ENCODE measurements at places on chromosomes 2 and 18.

DNA sequence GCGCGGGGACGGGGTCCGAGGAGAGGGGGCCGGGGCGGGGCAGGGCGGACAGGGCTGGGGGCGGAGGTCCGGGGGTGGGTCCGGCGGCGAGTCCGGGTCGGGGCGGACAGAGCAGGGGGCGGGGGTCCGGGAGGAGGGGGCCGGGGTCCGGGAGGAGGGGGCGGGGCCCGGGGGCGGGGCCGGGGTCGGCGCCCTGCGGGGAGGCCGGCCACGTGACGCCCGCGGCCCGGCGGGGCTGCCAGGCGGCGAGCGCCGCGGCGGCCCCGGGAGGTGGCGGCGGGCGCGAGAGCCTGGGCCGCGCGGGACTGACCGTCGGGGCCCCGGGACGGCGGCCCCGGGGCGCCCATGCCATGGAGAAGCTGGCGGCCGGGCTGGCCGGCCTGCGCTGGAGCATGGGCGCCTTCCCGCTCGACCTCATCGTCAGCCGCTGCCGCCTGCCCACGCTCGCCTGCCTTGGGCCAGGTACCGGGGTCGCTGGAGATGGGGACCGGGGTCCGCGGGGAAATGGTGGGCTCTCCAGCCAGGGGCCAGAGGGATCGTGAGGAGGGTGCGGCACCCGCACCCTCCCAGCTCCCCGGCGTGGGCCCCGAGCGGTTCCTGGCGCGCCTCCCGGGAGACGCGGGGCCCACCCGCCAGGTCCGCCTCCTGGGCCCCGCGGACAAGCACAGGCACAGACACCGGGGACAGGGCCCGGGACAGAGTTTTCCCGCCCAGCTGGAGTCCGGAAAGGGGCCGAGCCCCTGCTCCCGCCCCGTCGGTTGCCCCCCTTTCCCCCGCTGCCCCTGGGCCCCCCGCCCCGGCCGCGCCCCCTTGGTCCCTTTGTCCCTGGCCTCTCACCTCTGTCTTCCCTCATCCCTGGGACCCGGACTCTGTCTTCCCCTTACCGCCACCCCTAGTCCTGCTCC, at the start of gene GAREM2:
GAREM2 (plus strand) TSS at position 218 of the 905 bp plus-strand sequence; CDS start at position 351, 133 bp downstream.
- no peak for DNase-seq

GRCh38 chr2:101577173-101577572, 102.3 kb upstream of the RFX8 start:
- no peak for DNase-seq

GRCh38 chr2:130372833-130373807, 17.3 kb downstream of the PTPN18 start:
- DNase-seq: no peak

GRCh38 chr2:202261531-202261930, 4.0 kb upstream of the NOP58 start:
- DNase-seq: no peak

DNA sequence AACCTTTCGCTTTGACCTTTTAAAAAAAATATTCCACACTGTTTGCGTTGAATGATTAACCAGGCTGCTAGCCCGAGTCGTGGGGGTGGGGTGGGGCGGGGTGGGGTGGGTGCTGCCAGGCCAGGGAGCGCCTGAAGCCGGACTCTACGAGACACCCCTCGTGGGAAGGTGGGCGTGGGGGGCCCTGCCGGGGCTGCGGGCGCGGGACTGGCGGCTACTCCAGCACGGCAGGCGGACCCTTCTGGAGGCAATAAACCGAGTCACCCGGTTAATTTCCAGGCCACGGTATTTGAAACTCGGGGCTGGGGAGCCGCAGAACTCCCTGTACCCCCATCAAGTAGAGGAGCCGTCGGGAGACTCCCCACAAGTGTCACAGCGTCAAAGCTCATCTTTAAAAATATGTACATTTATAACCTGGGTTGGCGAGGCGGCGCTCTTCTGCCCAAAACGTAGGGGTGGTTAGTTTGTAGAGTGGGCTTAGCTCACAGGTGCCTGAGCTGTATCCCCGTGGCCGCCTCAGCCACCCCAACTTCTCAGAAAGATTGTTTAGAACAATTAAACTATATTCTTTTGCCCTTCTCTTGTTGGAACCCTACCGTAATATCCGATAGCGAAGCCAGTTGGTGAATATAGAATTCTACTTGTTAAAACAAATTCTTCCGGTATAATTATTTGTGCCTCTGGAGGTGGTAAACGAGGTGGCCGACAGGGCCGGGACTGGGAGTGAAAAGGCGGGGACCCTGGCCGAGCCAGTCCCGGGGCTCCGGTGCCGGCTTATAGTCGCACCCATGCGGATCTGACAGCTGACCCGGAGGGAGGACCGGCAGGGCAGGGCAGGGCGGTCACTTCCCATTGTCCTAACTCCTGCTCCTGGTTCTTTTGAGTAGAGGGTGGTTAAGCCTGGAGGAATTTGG, 1.4 kb downstream of the B3GNT2 start:
- DNase-seq: no peak
